ENCODE measurements at places on chromosomes 3 and 15. TPM values are rescaled to one million over a fixed set of nuclear protein-coding genes. Genes with fewer than 3 reads are reported as not detected.

DNA sequence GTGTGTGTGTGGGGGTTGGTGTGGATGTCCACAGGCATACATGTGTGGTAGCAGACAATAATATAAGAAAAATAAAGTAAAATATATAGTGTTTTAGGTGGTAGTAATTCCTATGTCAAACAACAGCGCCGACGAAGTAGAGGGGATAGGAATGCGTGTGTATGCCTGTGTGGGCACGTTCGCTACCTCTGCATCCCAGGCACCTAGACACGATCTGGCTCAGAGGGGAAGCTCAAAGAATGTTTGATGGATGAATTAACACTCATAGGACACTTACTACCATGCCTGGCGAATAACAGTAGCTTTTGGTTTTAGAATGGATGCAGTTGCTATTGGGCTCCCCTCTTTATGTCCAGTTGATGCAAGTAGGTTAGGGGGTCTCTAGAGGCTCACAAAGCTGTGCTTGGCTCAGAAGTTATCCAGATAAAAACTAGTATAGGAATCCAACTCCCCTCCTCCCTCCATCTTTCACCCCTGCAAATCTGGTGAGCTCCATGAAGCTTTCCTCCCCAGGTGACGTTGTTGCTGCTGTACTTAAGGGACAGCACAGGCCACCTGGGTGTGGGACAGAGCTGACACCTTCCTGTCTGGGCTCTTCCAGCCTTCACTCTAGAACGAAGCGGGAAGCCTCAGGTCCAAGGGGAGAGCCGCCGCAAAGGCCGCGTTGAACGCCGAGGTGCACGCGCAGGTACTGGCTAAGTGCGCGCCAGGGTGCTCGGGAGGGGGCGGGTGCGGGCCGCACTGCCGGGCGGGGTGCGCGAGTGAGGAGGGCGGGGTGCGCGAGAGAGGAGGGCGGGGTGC lies 192.6 kb upstream of the LYSMD4 start:
- DNase-seq = peak; percentile 85

- no peak for DNase-seq
Observed at GRCh38 chr15:43854801-43855200, 28.0 kb downstream of the WDR76 start.

DNA sequence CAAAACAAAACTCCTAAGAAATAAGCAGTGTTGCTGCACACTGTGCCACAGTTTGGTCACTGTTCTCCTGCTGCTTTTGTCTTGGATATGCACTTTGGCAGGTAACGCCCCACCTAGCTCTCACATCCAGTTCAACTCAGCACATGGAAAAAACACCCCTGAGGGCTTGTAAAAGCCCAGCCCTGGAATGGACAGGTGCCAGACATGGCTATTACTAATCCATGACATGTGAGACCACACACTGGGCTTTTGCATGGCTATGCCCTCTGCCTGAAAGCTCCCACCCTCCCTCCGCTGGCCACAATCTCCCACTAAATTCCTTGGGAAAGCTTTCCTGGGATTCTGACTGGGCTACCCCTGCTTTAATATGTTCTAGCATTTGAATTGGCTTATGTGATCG lies 24.7 kb upstream of the ZBED2 start:
- DNase-seq = no peak

- DNase-seq = no peak
Observed at GRCh38 chr3:45169125-45169904, 23.1 kb upstream of the CDCP1 start.

DNA sequence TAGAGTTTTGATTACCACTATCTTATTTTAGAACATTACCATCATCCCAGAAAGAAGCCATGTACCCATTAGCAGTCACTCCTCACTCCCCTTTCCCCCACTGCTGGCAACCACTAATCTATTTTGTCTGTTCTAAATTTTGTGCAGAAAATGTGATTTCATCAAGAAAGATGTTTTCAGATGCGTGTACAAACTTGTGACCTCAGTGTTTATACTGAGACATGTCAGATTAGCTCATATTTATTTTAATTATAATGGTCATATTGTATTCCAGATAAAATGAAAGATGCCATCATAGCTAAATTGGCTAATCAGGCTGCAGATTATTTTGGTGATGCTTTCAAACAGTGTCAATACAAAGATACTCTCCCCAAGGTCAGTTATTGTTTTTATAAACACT lies 27.8 kb downstream of the PDCD6IP start:
- DNase-seq = no peak

DNA sequence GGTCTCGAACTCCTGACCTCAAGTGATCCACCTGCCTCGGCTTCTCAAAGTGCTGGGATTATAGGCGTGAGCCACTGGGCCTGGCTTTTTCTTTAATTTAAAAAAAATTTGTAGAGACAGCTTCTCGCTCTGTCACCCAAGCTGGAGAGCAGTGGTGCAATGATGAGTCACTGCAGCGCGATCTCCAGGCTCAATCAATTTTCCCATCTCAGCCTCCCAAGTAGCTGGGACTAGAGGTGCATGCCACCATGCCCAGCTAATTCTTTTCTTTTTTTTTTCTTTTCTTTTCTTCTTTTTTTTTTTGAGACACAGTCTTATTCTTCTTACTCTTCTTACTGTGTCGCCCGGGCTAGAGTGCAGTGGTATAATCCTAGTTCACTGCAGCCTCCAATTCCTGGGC lies 19.8 kb downstream of the TUBGCP4 start:
- no peak for DNase-seq

DNA sequence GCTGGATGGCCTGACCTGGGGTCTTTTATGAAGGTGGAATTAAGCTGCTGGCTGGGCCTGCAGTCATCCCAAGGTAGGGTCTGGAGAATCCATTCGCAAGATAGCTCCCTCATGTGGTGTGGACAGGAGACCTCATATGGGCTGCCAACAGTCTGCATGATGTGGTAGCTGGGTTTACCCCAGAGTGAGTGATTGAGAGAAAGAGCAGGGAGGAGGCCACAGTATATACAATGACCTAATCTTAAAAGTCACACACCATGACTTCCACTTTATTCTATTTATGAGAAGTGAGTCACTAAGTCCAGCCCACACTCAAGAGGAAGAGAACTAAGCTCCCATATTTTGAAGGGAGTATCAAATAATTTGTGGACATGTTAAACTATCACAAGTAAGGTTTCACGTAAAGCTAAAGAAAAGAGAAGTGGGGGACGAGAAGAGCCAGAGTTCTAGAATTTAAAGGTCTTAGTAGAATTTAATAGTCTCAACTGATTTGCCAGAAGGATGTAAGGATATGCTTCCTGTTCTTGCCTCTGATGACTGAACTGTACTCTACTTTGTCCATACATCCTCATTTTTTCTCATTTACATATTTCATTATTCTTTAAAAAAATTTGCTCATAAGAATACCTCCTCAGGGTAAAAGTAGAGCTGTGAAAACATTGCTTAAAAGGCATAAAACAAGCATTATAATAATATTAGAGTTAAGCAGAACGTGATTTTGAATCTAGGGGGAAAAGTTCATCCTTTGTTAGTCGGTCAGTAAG lies 184.4 kb downstream of the PEX5L start:
- DNase-seq = no peak

- no peak for DNase-seq
Observed at GRCh38 chr3:124362455-124362854, 367.8 kb upstream of the UMPS start.

The MYH15 gene
- total RNA-seq = not detected

- no peak for DNase-seq
Observed at GRCh38 chr3:25960776-25961175, 170.9 kb downstream of the OXSM start.

DNA sequence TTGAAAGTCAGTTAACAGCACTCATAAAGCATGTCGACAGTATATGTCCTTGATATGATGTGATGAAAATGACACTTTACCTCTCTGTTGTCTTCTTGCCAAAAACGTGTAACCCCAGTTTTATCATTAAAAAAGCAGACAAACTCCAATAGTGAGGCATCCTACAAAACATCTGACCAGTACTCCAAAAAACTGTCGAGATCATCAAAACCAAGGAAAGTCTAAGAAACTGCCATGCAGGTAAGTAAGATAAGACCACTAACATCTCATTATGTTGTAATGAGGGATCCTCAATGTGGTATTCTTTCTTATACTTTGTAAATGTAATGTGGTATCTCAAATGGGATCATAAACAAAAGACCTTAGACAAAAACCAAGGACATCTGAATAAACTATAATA lies 152.3 kb downstream of the NR1I2 start:
- DNase-seq = no peak
